CD4-positive, alpha-beta T cell treated with Interleukin-2 at 100 ng/mL for 4 hours (primary cell): ENCODE measurements at places on chromosomes 11 and 22.

- DNase-seq, result no peak
Observed at GRCh38 chr22:33400061-33400840, 342.1 kb upstream of the SYN3 start.

DNA sequence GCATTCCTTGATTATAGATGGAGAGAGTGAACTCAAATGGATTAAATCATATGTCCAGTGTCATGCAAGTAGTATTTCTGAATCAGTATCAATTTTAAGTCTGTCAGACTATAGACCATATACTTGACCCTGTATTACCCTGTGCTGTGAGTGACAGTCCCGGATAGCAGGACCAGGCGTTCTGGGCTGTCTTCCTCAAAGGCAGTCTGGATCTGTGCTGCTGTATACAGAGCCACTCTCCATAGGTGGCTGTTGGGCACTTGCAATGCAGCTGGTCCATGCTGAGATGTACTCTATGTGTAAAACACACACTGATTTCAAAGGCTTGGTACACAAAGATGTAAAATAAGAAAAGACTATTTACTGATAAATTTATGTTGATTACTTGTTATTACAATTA, 294.3 kb downstream of the OPCML start:
- DNase-seq, result no peak

GRCh38 chr11:134417871-134418840, 6.1 kb upstream of the B3GAT1 start:
- DNase-seq, result no peak

GRCh38 chr11:21785351-21785750, 407.5 kb upstream of the ANO5 start:
- no peak for DNase-seq

DNA sequence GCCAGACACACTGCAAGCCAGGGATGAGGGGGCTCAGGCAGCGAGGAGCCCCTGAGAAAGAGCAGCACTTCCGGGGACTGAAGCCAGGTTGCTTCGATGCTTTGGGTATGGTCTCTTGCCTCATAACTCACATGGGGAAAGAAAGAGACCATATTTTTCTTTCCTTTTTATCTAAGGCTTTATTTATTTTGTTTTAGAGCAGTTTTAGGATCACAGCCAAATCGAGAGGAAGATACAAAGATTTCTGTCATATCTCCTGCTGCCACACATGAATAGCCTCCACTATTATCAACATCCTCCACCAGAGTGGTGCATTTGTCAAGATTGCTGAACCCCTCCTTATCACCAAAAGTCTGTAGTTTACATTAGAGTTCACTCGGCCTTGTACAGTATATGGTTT, 24.3 kb upstream of the ADSL start:
- DNase-seq, result no peak

- DNase-seq, result no peak
Observed at GRCh38 chr22:40874016-40874415, 12.1 kb upstream of the DNAJB7 start.

- peak; percentile 52 for DNase-seq
Observed at GRCh38 chr22:40036591-40037225, 42.0 kb downstream of the FAM83F start.

DNA sequence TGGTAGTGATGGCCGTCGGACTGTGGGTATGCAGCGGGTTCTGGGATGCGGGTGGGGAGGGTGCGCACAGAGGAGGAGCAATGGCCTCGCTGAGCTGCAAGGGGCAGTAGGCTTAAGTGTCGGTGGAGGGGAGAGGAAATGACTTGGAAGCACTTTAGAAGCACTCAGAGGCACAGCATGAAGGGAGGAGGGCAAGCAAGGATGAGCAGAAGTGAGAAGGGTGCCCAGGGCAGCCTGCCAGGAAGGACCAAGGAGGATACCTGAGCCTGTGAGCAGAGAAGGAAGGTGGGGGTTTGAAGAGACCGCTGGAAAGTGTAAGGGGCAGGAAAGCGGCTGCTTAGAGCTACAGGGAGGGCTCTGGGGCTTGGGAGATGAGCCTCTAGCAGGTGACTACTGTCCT, 330 bp downstream of the SLC5A1 start:
- DNase-seq, result no peak

DNA sequence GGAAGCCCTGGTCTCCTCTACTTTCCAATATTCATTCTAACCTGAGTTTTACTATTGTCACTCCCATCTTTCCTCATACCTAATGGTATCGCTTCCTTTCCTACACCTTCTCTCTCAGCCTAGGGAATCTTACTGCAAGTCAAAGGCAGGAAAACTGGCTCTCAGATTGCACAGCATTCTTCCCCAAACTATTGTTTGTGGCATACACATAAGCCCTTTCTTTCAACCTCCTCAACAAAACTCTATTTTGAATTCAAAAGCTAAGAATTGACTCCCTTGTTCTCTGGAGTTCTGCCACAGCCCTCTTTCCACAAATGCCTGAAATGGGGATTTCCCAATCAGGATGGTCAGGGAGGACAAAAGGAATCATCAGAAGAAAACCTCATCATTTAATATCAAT, 181.5 kb downstream of the FAM76B start:
- no peak for DNase-seq

GRCh38 chr11:124841201-124841600, 24.0 kb upstream of the ROBO3 start:
- DNase-seq, result no peak

GRCh38 chr22:19429950-19430889, 1.3 kb downstream of the HIRA start:
- DNase-seq, result peak; percentile 44

DNA sequence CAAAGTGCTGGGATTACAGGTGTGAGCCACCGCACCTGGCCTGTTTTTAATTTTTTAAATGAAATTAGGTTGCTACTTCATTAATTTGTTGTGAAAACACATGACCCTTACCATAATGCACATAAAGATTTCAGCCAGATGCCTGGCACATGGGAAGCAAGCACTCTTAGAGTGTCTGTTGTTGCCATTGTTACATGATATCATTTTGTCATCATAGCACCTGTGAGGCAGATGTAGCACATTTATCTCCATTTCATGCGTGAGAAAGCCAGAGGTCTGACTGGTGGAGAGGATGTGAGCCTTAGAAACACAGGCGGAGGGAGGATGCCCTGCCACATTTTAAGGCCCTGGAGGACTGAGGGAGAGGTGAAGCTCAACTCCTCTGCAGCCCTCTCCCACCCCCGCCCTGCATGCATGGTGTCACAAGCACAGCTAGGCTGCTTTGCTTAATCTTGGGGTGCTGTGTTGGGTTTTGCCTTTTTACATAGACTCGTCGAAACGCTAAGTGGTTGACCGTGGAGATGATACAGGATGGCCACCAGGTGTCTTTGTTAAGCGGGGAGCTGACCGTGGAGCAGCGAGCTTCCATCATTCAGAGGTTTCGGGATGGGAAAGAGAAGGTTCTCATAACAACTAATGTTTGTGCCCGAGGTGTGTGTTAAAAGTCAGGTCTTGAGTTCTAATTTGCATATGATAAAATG, 14.0 kb downstream of the DDX25 start:
- no peak for DNase-seq

GRCh38 chr11:64083398-64084080, 47.8 kb downstream of the FLRT1 start:
- DNase-seq, result no peak

GRCh38 chr11:114368918-114369680, 31.2 kb downstream of the C11orf71 start:
- DNase-seq, result no peak

DNA sequence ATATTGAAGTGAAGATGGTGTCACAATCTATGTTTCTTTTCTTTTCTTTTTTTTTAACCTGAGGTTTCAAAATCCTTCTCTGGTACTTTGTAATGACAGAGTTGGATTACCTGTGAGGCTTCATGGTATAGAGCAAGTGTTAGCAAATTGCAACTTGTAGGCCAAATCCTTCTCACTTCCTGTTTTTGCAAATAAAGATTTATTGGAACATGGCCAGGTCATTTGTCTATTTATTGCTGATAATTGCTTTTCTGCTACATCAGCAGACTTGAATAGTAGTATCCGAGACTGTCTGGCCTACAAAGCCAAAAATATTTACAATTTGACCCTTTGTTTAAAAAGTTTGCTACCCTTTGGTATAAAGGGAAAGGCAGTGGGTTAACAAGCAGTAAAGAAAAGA, 1059.4 kb upstream of the CCDC90B start:
- no peak for DNase-seq

GRCh38 chr22:45009606-45010531, at the start of gene PHF21B:
Gene PHF21B, minus strand, starts transcription at chr22:45010005. Its CDS starts 456 bp downstream, at chr22:45009549.
- no peak for DNase-seq

DNA sequence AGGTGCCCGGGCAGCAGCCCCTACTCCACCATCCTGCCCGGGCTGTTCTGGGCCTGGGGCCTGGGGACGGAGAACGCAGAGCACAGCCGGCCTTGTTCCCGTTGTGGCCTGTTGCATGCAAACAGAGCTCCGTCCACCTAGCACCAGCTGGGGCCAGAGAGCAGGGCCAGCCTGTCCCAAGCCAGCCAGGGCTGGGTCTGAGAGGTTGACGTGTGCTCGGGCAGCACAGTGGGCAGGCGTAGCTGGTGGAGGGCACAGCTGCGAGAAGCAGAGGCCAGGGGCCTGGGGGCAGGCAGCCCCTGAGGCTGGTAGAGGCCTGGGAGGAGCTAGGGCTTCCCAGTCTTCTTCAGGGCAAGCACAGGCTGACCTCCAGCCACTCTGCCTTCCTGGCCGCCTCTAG, 1192.6 kb downstream of the BRD1 start:
- DNase-seq, result no peak

DNA sequence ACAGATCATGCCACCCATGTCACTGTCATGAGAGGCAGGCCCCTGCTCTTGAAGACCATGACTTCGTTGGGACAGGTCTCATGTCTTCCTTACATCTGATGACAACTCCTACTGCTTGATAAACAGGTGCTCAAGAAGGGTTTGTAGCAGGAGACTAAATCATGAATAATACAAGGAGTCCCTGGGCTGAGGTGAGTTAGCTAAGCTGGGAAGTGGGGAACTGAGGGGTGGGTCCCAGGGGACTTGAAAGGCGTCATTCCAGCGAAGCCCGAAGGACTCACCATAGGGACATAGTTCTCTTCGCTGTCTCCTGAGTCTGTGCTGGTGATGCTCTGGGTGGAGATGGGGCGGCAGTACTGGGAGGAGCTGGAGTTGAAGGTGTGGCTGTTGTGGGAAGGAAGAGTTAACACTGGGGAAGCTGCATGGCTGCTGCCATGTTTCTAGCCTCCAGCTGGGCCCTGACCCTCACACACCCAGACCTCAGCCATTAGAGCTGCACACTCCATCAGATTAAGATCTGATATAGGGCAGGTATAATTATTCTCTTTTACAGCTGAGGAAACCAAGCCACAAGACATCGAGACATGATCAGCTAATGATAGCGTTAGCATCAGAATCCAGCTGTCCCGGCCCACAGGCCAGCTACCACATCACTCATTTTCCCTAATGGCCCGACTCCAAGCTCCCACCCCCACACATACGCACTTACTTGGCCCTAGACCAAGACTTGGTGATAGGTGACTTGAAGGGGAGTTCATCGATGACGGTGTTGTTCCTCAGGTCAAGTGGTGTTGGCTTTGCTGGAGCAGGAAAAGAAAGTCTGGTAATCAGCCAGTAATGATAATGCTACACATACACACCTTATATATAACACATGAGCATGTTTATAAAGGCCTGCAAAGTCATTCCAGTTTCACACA, 32.9 kb downstream of the USP35 start:
- DNase-seq, result no peak

GRCh38 chr11:57874981-57875380, 113.4 kb downstream of the CTNND1 start:
- no peak for DNase-seq

GRCh38 chr11:85756401-85757200, 54.3 kb downstream of the SYTL2 start:
- DNase-seq, result peak; percentile 69

- no peak for DNase-seq
Observed at GRCh38 chr11:43835104-43835503, 45.5 kb upstream of the ALKBH3 start.

- DNase-seq, result no peak
Observed at GRCh38 chr22:33666961-33667619, 253.2 kb downstream of the LARGE1 start.

DNA sequence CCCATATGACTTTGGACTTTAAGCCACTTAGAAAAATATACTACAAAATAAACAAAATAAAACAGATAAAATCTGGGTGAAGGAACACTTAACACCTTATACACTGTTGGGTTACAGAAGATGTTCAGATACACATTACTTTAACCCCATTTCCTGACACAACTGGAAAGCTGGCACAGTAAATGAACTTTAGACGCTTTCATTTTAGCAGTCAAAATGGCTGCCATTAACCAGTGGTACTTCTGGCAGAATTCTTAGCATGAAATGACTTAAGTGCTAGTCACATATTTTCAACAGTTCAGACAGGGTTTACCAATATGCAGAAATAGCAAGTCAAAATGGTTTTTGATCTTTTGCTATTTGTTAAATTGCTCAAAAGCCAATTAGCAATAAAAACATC, 37.9 kb downstream of the PIK3C2A start:
- no peak for DNase-seq

DNA sequence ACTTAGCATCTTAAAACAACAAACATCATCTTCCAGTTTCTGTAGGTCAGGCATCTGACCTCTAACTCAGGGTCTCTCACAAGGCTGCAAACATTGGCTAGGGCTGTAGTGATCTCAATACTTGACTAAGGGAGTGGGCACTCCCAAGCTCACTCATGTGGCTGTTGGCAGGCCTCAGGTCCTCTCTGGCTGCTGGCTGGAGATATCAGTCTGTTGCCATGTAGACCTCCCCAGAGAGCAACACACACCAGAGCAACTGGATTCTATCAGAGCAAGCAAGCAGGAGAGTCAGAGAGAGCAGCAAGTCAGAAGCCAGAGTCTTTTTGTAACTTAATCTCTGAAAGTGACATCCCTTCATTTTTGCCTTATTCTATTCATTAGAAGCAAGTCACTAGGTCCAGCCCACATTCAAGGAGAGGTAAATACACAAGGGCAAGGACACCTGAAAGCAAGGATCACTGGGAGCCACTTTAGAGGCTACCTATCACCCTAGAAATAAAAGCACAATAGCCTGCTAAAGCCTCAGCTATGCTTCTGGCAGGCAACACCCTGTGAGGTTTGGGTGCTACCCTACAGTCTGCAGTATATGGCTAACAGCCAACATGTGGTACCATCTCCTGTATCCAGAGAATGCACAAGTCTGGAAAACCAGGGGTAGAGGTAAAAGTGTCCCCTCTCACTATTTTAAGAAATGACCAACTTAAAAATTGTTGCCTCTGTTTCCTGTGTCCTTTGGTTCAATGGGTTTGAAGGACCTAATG, 33.5 kb upstream of the CD44 start:
- DNase-seq, result no peak

- DNase-seq, result no peak
Observed at GRCh38 chr11:10233581-10233980, 60.4 kb downstream of the SBF2 start.

- DNase-seq, result peak; percentile 22
Observed at GRCh38 chr11:12599408-12600143, 74.6 kb upstream of the TEAD1 start.

DNA sequence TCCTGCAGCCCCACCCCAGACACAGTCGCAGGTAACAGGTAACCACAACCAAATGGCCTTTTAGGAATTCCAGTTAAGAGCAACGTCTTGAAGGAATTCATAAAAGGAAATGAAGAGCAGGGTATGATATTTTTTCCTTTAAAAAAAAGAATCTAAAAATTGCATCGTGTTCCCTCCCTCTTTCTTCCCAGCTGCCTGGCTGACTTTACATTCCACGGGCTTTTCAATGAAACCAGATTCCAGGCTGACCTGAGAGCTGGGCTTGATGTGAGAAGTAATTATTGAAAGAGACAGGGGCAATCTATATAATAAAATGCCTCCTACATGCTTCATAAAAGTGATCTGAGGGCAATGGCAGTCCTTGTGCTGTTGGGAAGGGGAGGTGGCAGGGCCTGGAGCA, 57.3 kb upstream of the EIF3D start:
- DNase-seq, result no peak

GRCh38 chr22:18032455-18033101, 8.2 kb upstream of the MICAL3 start:
- DNase-seq, result no peak
